Kidney epithelial cell (primary cell): ENCODE measurements at places on chromosomes 7 and 10. TPM values are rescaled to one million over a fixed set of nuclear protein-coding genes. Genes with fewer than 3 reads are reported as not detected.

- no peak for DNase-seq
These were observed 72.0 kb upstream of the PARD3 start for GRCh38 chr10:34886906-34887642.

DNA sequence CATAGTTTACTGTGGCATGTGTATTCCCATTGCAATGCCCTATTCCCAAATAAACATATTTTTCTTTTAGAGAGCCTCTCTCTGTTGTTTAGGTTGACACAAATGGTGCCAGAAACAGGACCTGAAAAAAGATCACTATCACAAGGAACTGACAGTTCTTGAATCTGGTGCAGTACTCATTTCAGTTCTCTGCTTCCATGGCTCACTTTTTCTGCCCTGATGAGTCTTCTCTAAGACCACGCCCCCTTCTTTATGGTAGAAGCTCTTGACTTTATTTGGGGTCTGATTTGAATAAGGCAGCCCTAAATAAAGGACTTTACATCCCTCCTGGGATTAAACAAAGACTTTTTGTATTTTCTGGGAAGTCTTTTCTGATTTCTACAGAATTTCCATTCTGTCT is 3.5 kb upstream of the CCDC126 start:
- no peak for DNase-seq

GRCh38 chr10:130337305-130337640 is 201.1 kb downstream of the GLRX3 start:
- DNase-seq = no peak

- no peak for DNase-seq
These were observed 150.4 kb downstream of the WDR37 start for GRCh38 chr10:1206601-1207000.

- DNase-seq = no peak
These were observed 224.8 kb upstream of the LYZL1 start for GRCh38 chr10:29063806-29064644.

Gene CPA2
- not detected in 2 replicates for total RNA-seq
